T-cell (primary cell): ENCODE measurements at places on chromosomes 4 and X. TPM values are rescaled to one million over a fixed set of nuclear protein-coding genes. Genes with fewer than 3 reads are reported as not detected.

GRCh38 chr4:25563071-25563564 is 92.5 kb upstream of the SLC34A2 start:
- no peak for DNase-seq

GRCh38 chr4:39061457-39061856 is 575 bp upstream of the KLHL5 start:
- no peak for DNase-seq

Gene FAT1
- total RNA-seq, result not detected

Gene MAGEA2
- not detected for total RNA-seq

Gene HSFX3
- total RNA-seq, result not detected
